ENCODE measurements at places on chromosomes 3 and 15.
A peak's percentile ranks its signal among the peaks of the same experiment; 100 is the strongest.

- no peak for DNase-seq
These were observed 2.0 kb upstream of the CEMIP start for GRCh38 chr15:80777137-80777536.

- DNase-seq: peak; percentile 66
These were observed 2.8 kb downstream of the FURIN start for GRCh38 chr15:90871139-90871715.

DNA sequence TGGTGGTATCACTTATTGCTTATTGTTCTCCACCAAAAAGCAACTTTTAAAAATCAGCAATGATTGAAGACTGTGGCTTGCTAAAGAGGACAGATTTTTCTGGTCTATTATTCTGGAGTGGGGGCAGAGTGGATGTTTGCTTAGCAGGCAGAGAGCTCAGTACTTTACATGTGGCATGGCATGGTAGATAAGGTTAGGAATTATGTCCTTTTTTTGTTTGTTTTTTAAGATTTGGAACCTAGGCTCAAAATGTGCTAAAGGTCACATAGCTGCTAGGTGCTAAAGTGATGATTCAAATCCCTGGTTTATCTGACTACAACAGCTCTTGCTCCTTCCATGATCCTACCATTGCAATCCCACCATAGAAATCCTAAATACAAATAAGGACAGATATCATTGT lies 331.0 kb upstream of the ADAMTS9 start:
- no peak for DNase-seq

DNA sequence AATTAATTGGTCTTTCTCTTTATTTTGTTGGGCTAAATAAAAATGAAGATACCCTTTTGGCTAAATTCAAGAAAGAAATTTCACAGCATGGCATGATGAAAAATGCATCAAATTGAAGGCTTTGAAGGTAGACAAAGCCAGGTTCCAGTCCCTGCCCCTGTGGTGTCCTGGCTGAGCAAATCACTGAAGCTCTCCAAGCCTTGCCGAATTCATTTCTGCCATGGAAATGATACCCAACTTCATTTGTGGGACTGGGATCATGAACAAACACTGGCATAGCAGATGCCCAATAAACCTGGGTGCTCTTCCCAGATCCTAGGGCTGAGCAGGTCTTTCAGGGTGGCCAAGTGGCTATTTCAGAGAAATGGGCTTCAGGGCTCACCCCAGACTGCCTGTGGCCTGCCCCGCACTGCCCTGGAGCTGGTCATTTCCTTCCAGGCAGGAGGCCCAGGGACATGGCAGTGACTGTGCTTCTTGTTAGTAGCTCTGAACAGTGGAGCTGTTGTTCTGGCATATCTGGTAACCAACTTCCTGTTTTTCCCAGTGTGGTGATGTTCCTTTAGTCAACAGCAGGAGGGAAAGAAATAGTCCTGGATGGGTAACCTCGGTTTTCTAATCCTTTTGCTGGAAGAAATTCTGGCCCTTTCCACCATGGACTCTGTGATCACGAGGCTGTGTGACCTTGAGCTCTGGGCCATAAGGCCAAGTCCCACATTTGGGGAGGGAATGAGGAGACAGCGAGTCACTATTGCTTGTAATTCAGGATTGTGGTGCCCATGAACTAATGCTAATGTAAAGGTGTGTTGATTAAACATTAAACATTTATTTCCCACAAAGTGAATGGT lies 47.6 kb downstream of the CTDSPL start:
- no peak for DNase-seq

- DNase-seq: no peak
These were observed 82.3 kb upstream of the LPP start for GRCh38 chr3:188071636-188072035.

DNA sequence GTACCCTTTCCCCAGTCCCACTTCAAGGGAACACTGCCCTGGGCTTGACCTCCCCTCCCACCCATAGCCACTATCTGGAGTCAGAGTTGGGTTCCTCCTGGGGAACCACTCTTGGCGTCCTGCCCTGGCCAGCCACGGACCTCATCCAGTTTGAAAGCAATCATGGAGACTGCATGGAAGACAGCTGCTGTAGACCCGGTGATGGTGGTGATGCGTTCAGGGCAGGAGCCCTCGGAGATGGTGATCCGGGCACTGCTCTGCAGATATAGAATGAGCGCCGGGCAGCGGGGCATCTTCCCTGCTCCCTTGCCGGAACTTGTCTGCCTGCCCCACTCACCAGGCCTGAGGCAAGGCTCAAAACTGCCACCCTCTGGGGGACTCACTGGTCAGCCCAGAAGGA lies 5.2 kb downstream of the GPR62 start:
- DNase-seq: no peak

GRCh38 chr15:65837301-65838294 lies 31.7 kb upstream of the RAB11A start:
- DNase-seq: no peak

Data from H1 (cell line).